ENCODE measurements at places on chromosomes 7 and 10.

- DNase-seq, result no peak
Observed at GRCh38 chr10:580778-581177, 108.7 kb downstream of the DIP2C start.

- no peak for DNase-seq
Observed at GRCh38 chr10:92695679-92696605, 6.2 kb downstream of the HHEX start.

GRCh38 chr7:88668591-88668990, 90.9 kb upstream of the ZNF804B start:
- no peak for DNase-seq

DNA sequence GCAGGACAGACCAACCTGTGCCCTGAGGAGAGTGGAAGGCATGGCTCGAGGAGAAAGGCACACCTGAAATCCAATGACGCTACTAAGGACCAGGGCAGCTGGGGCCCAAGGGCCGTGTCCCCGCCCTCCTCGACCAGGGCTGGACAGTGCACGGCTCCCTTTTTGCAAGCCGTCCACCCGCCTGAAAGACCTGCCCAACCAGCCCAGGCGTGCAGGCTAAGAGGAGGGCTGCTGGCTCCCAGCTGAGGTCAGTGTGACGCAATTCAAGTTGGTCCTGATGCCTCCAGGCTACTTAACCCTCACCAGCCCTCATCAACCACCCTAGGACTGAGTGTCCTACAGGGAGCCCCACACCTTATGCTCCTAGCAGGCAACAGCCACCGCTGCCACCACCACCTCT, 69.3 kb downstream of the DLG5 start:
- DNase-seq, result no peak

- DNase-seq, result no peak
Observed at GRCh38 chr10:132205650-132206376, 19.1 kb downstream of the DPYSL4 start.

DNA sequence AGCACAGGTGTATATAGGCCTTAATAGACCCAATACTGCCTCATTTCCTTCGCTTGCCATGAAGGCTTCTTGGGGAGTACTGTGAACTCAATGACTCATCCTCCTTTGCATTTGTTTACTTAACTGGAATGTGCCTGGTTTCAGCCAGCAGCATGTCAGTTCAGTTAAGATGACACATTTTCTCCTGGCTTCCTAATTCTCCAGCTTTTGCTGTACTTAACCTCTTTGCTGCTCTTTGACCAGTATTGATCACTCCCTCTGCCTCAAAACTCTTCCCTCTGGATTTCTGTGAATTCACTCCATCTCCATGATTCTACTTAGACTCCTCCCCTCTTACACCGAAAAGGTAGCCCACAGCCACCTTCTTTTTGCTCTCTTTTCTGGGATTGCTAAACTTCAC, 135.7 kb downstream of the MAGI2 start:
- DNase-seq, result no peak

GRCh38 chr7:95874541-95875265, 102.3 kb downstream of the DYNC1I1 start:
- DNase-seq, result no peak

DNA sequence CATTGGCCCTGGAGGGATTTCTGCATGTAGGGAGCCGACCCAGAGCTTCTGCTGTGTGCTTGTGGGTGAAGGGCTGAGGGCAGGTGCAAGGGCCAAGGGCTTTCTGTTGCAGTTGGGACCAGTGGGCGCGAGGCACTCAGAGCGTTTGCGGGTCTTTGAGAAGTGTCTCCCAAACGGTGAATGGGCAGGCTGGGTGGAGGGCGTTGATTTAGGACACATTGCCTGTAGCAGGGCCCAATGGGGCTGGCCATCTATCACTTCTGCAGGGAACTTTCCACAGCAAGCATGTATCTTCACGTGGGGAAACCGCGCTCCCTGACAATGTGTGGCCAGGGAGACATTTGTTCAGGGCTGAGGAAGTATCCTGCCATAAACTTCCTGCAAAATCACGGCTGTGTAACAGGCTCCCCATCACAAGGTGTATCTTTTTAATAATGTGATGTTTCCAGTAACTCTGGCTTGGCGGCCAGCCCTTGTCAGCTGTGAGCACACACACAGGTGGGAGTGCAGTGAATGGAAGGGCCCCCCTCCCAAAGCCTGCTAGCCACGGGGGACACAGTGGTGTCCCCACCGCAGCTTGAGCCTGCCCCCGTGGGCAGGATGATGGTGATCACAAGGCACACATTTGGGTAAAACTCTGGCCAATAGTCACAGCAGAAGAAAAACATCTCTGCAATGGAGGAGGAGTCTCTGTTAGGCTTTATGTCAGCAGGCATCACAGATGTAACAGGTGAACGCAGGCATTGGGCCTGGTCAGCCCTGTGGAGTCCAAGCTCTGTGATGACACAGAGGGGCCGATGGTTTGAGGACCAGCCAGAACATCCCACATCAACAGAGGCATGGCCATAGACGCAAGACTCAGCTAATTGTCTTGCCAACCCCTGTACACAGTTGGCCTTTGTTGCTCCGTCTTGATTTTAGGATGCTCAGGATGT, 84.3 kb downstream of the GLRX3 start:
- no peak for DNase-seq

DNA sequence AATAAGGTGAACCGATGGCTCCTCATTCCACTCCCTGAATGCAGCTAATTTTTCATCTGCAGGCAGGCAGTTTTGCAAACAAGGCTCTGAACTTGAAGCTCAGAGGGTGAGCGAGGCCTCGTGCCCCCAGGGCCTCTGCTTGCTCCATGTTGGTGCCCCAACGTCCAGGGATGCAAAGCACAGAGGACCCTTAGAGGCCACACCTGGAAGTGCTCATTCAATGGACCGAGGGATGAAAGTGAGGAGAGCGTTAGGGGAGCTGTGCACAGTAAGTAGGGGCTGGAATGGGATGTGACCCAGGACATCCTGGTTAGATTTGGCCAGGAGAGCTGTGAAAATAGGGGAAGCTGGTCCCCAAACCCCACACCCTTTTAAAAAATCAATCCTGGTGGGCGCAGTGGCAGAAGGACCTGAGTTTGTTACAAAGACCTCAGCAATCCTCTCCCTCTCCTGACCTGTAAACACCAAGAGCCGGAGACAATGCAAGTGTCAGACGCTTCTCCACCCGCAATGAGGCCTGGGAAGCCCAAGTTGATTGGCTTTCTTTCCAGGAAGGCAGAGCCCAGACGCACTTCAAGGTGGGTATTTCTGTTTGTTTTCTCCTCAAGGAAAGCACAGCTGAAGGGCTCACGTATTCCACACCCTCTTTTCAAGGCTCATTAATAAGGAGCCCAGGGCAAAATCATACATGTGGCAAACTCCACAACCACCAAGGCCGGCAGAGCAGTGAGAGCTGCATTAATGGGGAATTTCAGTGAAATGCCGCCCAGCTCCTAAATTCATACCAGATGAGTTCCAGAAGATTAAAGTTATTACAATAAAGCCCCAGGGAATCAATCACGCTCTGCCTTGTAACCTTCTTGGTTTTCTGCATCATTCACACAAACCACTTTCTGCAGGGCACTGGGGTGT, 14.1 kb upstream of the CXCL12 start:
- no peak for DNase-seq

- DNase-seq, result no peak
Observed at GRCh38 chr10:89118091-89118490, 89.0 kb downstream of the CH25H start.

DNA sequence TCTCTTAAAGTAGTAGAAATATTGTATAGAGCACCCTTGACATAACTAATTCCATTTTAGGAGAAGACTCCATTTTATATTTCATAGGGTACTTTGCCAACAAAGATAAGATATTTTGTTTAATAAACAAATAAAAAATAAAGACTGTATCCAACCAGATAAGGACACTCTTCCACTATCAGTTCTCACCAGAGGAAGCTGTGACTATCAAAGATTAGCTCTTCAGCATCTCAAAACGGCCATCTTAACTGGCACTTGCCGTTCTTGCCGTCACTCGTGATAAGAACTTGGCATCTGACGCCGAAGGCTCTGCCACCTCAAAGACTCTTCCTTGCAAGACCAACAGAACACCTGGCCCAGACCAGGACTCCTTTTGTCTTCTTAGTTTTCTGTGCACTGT, 26.3 kb upstream of the AKR1B1 start:
- no peak for DNase-seq

DNA sequence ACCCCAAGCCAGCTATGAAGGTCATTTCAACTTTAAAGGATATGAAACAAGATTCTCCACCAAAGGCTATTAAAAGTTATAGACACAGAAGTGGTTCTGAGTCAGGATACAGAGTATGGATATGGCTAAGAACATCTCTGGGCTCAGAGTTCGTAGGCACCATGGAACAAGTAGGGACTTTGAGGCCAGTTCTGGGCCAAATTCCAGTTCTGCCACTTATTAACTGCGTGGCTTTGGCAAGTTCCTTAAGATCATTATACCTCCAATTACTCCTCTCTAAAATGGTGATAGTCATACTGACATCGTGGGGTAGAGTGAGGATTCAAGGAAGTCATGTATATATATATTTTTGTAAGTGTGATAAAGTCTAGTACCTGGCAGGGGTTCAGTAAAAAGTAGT, 105.8 kb upstream of the NFE2L3 start:
- no peak for DNase-seq

- DNase-seq, result no peak
Observed at GRCh38 chr7:131921016-131921415, 364.6 kb upstream of the PODXL start.

DNA sequence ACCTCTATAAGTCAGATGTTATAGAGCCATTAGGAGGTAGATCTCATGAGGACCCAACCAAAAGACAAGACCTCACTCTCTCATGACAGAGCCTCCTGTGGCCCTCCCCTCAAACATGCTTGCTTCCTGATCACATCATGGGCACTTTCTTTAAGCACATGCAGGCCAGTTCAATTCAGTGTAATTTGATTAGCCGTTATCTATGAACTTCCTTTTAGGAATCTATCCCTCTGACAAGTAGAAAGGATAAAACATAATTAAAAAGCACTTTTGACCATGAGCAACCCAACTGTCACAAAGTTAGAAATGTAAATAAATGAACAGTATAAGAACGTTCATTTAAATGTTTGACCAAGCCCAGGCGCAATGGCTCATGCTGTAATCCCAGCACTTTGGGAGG, 27.7 kb upstream of the TMEM254 start:
- no peak for DNase-seq

DNA sequence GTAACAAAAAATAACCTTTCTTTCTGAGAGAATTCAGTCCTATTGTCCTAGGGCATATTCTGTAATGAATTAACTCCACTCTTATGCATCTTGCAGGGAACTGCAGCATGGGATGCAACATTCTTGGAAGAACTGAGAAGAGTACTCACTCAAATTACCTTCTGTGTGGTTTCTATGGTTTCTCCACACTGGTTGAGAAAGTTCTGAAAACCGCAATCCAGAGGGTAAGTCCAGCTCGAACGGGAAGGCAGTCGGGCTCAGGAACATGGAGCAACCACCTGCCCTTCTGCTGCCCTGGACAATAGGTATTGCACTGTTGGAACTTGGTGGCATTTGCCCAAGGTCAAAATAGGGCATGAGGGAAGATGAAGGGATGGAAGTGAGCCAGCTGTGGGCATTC, 59.6 kb upstream of the CDK13 start:
- DNase-seq, result no peak

- DNase-seq, result no peak
Observed at GRCh38 chr7:16060502-16060901, 360.8 kb downstream of the CRPPA start.

DNA sequence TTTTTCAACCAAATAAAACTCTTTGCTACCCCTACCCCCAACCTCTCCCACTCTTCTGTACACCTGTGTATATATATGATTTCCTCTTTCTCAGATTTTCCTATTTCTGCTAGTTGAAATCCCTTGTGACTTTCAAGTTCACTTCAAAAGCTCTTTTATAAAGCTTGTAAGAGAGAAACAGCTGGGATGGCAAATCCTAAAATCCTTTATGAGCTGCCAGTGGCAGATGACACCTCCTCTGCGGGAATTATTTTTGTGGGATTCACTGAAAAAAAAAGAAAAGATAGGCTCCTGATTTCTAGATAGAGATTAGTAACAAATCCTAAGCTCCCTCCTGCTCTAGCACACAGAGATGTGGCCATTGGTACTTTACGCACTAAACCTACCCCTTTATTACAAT, 92.9 kb downstream of the AHR start:
- DNase-seq, result no peak

- DNase-seq, result no peak
Observed at GRCh38 chr7:116211913-116212596, 1.7 kb downstream of the TES start.

GRCh38 chr10:35925493-35925892, 283.4 kb upstream of the FZD8 start:
- DNase-seq, result no peak

GRCh38 chr7:93629291-93629801, 54.8 kb upstream of the CALCR start:
- DNase-seq, result no peak

GRCh38 chr10:37707829-37708578, 149.4 kb downstream of the ZNF248 start:
- DNase-seq, result no peak

DNA sequence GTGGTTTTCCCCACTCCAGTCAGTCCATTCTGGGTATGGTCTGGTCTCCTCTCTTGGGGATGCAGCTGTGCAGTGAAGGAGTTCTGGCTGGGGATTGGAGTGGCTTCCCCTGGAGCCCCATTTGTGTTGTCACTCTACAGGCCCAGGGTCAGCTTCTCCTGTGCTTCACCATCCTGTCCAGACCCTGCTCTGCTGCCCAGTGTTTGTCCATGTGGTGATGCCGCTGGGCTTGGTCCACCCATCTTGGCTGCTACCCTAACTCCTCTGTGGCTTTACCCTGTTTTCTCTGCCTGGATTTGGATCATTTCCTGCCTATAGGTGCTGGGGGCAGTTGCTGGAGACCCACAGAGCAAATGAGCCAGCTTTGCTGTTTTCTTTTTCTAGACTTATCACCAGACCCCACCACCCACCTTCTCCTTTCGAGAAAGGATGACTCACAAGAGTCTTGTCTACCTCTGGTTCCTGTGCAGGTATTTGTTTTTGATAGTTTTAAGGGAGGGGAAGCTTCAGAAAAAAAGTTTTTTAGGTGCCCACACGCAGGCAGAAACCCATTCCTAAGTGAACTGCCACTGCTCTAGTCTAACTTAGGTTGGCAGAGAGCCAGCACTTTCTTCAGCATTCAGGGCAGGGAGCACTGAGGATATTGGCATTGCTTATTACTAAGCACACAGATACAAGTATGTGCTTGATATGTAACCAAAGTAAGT, 8.5 kb downstream of the ZDHHC16 start:
- peak; percentile 33 for DNase-seq

DNA sequence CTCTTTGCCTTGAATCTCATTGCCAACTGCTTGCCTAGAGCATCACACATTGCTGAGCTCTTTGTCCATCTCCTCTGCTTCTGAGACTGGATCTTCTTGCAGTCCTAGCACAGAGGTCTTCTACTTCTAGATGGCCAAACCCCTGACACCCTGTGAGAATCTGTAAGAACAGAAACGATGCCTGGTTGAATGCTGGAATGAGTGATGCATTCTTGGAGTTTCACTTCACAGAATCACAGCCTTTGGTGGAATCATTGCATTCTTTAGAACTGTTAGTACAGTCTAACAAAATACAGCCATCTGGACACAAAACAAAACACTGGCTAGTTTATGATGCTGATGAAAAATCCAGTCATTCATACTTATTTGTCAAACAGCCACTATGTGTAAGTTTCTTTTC, 141.7 kb upstream of the ITGB1 start:
- no peak for DNase-seq
